ENCODE measurements at places on chromosomes 5 and 9.

GRCh38 chr9:78011049-78011448 lies 20.6 kb downstream of the GNAQ start:
- no peak for DNase-seq

DNA sequence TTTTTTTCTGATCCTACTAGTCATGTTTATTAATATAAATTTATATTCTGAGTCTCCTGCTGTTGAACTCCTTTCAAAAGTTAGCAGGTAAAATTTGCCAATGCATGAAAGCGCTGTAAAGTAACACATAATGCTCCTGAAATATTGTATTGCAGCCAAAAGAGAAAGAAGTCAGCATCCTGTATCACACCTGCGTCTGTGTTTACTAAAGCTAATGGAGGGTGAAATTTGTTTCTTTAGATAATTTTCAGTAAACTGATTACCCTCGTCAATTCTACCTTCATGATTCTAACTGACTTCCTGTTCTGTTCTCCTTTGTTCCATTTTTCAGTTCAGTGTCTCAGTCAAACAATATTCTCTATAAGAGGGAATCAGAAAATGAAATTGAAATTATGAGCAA lies 415.4 kb downstream of the CDH9 start:
- no peak for DNase-seq

DNA sequence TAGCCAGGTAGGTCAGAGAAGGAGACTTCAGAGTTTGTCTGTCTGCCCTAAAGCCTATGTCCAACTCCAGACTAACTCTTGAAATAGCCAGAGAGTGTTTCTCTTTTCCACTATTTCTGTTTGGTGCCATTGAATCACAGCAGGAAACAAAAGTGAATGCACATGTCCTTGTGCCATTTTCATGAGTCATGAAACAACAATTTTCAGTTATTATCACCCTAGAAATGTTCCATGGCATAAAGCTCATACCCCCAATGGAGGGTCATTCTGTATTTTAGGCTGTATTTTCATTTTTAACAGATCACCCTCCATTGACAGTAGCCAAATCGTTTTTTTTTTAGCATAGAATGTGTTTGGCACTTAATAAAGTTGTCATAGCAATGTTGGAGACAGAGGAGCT lies 124.7 kb downstream of the PAPPA start:
- DNase-seq: no peak

GRCh38 chr5:34570721-34571676 lies 85.1 kb upstream of the RAI14 start:
- no peak for DNase-seq

- DNase-seq: peak; percentile 72
These were observed 16.2 kb downstream of the QSOX2 start for GRCh38 chr9:136229096-136230065.

DNA sequence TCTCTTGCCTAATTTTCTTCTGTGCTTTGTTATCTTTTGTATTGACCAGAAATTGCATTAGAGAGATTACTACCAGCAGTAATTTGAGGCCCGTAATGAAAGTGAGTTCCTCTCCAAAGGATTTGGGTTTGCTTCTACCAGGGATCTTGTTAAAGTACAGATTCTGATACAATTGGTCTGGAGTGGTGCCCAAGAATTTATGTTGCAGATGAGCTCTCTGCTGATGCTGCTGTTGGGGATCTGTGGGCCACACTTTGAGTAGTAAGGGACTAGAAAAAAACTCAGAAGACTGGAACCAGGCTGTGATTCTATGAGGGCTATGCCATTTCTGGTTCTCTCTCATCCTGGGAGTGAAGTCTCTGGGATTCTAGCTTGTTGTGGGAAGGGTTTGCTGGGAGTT lies 192.2 kb downstream of the SEC61B start:
- no peak for DNase-seq

GRCh38 chr5:74943905-74944304 lies 77.7 kb upstream of the FAM169A start:
- DNase-seq: no peak

- no peak for DNase-seq
These were observed 43.4 kb upstream of the TMC1 start for GRCh38 chr9:72477930-72478518.

DNA sequence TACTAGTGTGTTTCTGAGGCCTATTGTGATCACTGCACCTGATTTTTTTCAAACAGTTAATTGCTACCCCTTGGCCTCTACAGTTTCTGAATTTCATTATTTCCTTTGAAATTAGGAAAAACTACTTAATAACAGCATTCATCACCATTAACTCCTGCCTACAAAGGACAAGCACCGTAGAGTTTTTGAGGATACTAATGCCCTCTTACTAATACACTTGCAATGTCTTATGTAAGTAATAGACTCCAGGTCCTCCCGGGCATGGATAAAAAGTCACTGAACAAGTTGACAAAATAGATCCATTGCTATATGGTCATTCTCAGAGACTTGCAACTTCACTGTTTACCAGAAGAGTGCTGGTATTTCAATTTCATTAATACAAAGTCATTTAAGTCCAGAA lies 1172.5 kb downstream of the CDH12 start:
- no peak for DNase-seq

DNA sequence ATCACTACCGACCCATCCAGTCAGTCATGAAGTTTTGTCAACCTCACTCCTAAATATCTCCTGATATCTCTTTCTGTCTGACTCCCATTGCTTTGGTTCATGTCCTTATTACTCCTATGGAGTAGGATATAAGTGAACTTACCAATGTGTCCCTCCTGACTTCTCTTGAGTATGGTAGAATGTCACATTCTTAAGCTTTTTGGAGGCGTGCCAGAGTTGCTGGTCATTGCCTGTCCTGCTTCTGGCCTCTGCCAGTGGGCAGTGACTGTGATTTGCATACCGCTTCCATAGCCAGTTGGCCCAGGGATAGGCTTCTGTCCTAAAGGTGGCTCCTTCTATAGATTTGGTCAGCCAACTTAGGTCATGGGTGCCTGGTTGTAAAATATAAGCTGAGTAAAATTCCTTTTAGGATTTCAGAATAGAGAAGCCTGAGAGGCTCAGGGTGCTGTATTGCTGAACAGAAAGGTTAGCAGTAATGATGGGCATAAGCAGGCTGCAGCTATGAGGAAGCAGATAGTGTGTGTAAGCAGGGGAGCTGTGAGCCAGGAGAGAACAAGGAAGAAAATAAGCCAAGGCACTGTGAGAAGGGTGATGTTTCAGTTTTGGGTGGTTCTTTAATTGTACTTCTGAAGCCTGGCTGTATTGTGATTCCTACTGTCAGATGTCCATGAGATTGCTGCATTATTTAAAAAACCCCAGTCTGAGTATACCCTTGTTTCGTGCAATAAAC lies 16.1 kb upstream of the MARCHF3 start:
- no peak for DNase-seq

DNA sequence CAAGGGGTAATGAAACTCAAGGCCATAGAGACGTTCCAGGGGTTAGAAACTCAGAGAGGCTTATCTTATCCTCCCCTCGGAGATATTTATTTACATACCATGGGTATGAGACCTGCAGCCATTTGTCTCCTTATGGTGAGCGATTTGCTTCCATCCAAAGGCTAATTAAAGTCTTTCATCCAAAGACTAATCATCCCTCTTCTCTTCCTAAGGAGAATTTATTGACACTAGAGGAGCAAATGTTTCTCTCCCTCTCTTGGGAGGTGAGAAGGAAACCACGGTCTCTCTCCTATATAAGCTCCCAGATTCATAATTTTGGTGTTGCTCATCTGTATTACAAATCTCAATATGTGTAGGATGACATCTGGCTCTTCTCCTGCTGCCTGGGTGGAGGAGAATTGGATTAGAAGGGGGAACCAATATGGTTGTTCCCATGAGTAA lies 31.0 kb upstream of the RPS23 start:
- no peak for DNase-seq

DNA sequence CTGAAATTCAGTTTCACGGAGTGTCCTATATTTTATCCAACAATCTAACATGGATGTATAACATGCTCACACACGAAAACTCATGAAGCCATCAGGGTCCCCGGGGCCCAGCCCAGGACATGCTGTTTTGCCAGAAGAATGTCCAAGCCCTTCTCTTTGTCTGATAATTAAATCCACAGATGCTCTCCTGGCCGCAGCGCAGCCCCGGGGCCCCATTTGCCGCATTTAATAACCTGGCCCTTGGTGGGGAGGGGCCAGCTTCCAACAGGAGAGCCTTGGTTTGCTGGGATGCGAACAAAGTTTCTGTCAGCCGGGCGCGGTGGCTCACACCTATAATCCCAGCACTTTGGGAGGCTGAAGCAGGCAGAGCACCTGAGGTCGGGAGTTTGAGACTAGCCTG lies 30.0 kb downstream of the PLPP7 start:
- DNase-seq: no peak

- no peak for DNase-seq
These were observed 256.8 kb downstream of the ROR2 start for GRCh38 chr9:91693226-91693625.

GRCh38 chr5:38593959-38594358 lies 37.5 kb upstream of the LIFR start:
- no peak for DNase-seq

DNA sequence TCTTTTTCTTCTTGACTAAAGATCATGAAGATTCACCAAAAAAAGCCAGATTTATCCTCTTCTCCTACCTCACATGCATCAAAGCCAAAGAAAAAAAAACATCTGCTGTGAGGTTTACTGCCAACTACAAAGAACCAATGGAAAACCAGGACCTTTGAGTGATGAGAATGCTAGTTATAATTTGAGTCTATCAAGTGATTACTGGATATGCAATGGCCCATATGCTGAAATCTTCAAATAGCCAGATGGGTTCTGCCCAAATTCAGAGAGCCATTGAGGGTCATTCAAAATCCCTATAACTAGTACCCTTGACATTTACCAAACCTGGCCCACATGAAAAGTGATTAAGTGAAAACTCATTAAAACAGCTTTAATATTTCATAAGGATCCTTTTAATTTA lies 78.4 kb upstream of the ACO1 start:
- DNase-seq: no peak

DNA sequence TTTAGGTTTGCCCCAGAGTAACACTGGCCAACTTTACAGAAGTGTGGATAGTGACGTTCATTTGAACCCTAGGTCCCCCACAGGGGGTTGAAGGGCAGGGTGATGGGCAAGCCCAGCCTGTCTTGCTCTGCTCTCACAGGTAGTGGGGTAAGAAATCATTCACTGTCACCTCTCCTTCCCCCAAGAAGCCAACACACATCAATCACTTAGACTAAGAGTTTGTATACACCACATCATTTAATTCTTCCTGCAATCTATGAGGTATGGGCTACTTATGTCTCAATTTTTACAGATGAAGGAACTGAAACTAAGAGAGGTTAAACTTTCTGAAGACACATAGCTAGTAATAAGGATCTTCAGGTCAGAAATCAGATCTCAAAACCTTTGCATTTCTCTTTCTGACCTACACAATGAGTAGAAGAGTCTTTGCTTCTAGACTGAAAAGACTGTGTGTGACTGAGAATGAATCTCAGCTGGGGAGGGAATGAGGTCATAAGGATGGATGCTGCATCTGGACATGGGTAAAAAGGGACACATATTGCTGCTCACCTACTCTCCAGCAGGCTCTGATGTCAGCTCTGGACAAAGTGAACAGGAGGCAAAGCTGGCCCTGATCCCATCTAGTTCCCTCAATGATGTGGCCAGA lies 81.0 kb upstream of the EQTN start:
- DNase-seq: no peak

GRCh38 chr9:3758816-3759576 lies 233.2 kb upstream of the RFX3 start:
- no peak for DNase-seq

DNA sequence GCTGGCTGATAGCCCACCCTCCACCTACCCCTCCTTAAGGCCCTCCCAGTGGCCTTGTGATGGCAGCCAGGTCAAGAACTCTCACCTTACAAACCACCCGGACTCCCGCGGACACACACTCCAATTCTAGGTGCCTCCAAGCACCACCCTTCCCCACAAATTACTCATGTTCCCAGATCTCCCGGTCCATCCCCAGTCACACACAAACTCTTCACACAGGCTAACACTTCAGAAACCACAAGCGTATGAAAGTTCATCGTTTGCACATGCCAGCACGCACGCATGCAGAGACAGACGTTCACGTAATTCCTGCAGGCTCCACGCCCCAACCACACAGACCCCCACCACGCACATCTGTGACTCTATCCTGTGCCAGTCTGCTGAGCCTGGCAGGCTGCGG lies 18.0 kb downstream of the NR5A1 start:
- DNase-seq: no peak

- DNase-seq: no peak
These were observed 1258.0 kb upstream of the CDH9 start for GRCh38 chr5:28296254-28297013.

- DNase-seq: peak; percentile 5
These were observed 37.3 kb upstream of the FYB1 start for GRCh38 chr5:39256477-39257235.

DNA sequence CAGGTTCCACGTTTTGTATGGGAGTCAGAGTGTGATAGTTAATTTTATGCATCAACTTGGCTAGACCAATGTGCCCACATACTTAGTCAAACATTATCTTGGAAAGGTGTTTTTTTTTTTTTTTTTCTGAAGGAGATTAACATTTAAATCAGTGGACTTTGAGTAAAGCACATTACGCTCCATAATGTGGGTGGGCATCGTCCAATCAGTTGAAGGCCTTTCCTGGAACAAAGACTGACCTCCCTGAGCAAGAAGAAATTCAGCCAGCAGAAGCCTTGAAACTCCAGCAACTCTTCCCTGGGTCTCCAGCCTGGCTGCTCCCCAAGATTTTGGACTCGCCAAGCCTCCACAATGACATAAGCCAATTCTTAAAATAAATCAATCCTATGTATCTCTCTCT lies 711.4 kb downstream of the MTRR start:
- DNase-seq: no peak

DNA sequence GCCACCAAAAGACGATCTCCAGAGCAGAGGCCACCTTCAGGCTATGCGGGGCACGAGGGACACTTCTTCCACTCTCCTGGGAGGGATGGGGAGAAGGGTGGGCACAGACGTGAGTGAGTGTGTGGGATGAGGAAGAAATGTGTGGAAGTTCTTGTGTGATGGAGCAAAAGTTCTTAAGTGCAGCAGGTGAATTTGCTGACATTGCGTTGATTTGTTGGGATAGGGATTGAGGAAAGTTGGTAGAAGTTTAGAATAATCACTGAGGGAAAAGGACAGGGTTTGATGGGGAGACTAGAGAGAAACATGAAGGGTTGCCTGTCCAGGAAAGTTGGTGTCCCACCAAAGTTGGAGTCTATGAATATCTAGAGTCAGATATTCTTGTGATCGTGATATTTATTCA lies 2.2 kb downstream of the AOPEP start:
- DNase-seq: no peak

DNA sequence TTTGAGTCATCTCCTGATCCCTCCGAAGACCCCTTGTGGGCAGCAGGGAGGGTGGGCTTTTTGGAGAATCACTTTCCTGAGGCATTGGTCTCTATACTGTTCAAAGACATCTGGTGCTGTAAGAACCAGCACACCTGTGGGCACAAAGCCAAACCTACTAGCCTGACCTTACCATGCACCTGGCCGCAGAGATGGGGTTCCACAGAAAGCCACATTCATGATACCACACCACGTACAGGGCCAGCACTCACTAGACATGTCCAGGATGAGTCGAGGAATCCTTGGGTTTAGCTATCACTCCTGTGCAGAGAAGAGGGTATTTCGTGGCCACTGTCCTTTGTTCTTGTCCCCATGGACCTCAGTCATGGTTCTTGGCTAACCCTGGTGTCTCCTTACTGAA lies 203.4 kb downstream of the CACNA1B start:
- no peak for DNase-seq

Measured in astrocyte of the cerebellum (primary cell).